ENCODE measurements at places on chromosomes 12 and 14. TPM values are rescaled to one million over a fixed set of nuclear protein-coding genes. Genes with fewer than 3 reads are reported as not detected.

The PTPN11 gene
- total RNA-seq = 65.1 TPM

The MUCL1 gene
- total RNA-seq = not detected

DNA sequence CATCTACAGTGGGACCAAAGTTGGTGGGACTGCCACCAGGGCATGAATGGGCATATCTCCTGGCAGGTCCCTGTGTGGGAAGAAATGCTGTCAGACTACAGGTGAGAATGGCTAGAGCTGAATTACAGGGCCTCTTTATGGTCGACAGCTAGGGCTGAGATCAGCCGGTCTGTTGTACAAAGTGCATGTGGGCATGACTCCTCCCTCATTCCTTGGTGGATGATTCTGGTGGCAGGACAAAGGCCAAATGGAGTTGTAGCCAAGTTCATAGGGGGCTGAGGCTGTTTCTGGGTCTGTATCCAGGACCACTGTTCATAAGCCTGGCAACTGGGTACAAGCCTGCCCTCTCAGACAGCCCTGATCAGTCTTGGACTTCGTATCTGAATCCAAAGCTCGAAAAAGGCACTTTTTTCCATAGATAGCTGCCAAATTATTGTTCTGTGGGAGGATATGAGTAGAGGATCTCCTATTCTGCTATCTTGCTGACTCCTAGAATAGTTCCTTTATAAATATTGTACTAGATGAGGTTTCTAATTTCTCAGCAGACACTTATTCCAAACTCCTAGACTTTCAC, 460.8 kb downstream of the TMEM117 start:
- peak; percentile 15 for DNase-seq

- no peak for DNase-seq
These were observed 88.1 kb upstream of the DIO3 start for GRCh38 chr14:101473045-101473729.

GRCh38 chr12:106580671-106581508, 1.9 kb upstream of the RFX4 start:
- no peak for DNase-seq

- no peak for DNase-seq
These were observed 286.4 kb downstream of the PCNX1 start for GRCh38 chr14:71193663-71194062.
